ENCODE measurements at places on chromosomes 5 and 9. TPM values are rescaled to one million over a fixed set of nuclear protein-coding genes. Genes with fewer than 3 reads are reported as not detected.

The C1QTNF3 gene
- total RNA-seq: 8.2 TPM

The SLC6A7 gene
- not detected for total RNA-seq

The OCLN gene
- total RNA-seq: 10.6 TPM

The ZDHHC12 gene
- total RNA-seq: 23.6 TPM

DNA sequence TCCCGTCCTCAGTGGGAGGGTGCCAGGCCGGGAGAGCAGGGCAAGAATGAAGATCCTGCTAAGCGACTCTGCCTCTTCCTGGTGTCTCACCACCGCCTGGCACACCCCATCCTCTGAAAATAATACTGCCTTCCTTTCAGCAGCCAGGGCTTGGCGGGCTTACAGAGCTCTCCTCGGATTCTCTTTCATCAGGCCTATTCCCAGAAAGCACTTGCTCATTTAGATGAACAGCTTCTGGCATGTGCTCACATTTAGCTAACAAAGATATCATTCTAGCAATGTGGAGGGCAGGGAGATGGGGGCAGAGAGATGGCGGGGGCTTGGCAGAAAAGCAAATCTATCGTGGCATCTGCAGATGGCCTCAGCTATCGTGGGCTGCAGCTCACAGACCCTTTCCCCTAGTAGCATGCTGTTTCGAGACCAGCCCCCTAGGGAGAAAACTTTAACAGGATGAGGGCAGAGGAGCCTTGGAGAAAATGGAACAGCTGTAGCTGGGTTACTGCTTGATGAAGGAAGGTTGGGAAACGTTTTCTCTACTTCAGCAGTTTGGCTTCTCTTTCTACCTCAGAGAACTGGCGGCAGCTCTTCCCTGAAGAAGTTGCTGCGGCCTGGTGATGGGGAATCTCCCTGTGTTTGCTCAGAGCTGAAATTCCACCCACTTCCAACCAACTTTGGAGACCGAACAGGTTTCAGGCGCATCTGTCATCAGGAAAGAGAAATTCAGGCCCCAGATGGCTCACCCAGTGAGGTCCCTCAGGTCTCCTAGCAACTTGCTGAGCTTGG lies 102.1 kb downstream of the TMEM174 start:
- DNase-seq: no peak

DNA sequence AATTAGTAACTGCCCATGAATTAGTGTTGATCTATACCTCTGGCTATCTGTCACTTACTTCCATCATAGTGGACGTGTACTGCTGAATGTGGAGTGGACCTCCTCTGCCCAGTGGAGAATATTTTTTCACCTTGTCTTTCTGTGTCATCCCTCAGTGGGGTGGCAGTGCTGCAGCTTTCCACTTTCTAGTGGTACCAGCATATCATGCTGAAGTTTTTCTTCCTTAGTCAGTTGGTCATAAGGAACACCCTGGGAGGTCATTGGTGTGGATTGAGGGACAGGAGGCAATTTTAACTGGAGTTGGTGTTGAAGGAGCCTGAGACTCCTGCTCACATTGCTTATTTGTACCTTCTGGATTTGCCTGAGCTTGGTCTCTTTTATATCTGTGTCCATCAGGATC lies 151.7 kb upstream of the ANKH start:
- DNase-seq: no peak

- DNase-seq: no peak
Measured at GRCh38 chr9:91043056-91043810, 241.6 kb downstream of the SYK start.

DNA sequence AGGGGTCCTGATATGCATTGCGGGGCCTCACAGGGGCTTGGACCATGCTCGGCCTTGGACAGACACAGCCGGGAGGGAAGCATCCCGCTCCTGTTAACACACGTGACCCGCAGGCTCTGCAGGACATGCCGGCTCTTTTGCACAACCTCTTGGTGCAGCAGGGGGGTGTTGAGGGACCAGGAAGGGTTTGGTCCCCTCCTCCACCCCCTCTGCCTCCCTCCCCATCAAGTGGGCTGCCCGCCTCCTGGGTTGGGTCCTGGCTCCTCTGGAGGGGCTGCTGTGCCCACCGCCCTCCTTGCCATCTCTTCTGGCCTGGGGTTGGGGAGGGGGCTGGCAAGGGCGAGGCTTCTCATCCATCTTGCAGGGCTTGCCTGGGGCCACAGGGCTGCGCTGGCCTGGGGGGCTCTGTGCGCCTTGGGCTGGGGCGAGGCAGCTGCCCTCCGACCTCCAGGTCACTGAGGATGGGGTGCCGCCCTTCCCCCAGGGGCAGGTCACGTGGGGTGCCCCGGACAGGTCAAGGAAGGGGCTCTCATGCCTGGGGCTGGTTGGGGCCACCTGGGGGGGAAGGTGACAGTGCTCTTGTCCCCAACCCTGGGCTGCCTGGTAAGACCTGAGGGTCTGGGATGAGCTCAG lies 16.8 kb upstream of the SLC9A3 start:
- DNase-seq: no peak

DNA sequence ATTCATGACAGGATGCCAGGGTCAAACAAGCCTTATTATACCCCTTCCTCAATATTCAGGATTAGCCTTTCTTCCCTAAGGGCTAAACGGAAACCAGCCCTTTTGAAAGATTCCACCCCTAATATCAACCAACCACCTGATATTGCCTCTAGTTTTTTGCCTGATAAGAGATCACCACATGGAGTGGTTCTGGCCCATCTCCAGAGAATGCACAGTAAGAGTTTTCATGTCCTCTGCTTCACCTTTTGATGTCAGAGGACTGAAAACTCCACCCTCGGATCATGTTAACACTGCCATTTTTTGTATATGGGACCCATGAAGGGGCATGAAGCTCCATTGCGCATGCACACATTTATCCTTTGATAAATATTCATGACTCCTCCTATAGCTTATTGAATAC lies 5.8 kb upstream of the LNPEP start:
- DNase-seq: no peak

DNA sequence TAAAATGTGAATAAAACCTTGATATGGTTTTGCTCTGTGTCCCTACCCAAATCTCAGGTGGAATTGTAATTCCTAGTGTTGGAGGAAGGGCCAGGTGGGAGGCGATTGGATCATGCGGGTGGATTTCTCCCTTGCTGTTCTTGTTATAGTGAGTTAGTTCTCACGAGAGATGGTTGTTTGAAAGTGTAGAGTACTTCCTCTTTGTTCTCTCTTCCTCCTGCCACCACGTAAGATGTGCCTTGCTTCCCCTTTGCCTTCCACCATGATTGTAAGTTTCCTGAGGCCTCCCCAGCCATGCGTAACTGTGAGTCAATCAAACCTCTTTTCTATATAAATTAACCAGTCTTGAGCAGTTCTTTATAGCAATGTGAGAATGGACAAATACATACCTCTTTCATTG lies 34.9 kb downstream of the TARS1 start:
- no peak for DNase-seq

The REEP2 gene
- total RNA-seq: 2.0 TPM

DNA sequence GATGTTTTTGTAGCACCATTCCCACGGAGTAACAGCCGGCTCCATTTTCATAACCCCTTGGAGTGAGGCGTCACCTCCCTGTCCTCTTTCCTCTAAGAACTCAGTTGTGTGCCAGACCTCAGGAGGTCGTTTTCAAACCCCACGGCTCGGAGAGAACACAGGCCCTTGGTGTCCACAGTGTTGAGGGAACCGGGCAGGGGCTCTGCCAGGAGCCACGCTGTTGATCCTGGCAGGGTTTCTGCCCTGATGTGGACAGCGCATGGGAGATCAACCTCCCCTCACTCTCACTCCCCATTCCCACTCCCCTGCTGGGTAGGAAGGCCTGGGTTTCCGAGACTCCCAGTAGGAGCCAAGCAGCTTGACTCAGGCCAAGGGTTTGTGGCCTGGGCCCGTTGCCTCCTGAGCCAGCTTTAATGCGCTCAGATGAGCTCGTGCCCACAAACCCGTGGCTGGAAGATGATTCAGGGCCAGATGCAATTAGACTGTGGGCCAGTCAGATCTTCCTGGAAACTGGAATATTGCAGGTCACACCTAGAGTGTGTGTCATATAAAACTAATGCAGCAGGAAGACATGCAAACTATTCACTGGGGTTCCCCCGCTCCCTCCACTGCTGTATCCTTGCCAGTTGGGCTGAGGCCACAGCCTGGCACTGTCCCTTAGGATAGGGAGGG lies 133.4 kb downstream of the SLC12A2 start:
- no peak for DNase-seq

DNA sequence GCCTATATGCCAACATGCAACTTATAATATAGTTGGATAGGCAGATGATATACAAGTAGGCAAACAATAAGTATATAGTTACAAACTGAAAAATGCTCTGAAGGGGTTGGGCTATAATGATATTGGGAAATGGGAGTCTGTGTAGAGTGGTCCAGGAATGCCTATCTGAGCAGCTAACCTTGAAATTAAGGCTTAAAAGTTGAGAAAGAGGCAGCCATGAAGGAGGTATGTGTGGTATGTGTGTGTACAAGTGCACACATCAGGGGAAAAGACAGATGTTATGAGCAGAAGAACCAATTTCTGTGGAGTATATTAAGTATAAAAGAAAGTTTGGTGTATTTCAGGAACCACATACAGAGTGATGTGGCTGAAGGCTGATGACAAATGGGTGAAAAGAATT lies 154.9 kb upstream of the PAPPA start:
- DNase-seq: no peak

The PCDHA6 gene
- 0.12 TPM for total RNA-seq

The CDC14B gene
- total RNA-seq: 23.7 TPM

DNA sequence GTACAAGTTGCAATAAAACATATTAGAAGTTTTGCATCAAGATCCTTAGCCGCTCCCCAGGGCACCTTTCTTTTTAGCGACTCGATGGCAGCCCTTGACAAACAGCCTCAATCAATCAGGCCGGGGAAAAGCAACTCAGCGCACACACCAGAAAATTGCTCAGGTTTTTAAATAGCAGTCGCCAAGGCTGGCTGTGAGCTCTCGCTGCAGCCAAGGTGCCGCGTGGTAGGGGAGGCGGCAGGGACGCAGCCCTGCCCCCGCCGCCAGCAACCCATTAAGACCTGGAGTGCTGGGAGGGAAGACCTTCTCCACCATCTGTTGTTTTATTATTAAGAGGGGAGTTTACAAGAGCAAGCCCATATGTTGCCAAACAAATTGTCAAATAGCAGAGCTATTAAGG lies 22.6 kb downstream of the ASS1 start:
- no peak for DNase-seq

DNA sequence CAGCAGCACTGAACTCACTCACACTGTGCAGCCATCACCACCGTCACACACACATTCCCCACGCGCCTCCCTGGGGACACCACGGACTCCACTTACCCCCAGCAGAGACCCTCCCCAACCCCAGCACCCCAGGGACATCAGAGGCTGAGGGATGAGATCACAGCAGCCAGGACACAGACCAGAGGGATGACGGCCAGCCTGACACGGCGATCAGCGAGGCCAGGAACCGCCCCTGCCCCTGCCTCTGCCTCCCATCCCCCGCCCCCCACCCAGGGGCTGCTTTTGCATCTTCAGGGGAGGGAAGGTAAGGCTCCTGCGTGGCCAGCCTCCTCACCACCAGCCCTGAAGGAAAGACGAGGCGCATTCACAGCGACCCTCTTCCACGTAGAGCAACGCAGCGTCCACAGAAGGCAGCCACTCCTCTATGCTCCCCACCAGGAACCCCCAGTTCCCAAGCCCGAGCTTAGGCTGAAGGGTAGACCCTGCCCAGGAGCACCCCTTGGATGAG lies 104.5 kb downstream of the VAV2 start:
- DNase-seq: no peak

DNA sequence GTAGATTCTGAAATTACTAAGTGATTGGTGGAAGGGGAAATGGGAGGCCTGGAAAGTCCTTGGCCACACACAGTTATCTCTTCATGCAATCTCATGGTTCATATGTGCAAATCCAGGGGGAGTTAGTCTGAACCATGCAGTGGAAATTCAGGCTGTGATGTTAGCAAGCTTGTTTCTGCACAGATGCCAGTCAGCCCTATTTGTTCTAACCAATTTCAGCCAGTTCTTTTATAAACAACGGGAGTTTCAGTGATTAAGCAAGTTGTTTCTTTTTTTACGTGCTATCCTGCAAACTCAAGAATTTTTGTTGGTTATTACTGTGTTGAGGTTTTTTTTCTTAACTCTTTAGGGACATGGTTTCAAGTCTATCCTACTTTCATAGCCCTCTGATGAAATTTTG lies 298.0 kb downstream of the FER start:
- no peak for DNase-seq

The CCL27 gene
- not detected for total RNA-seq

The HMMR gene
- 1.0 TPM for total RNA-seq

The PHF24 gene
- 0.84 TPM for total RNA-seq

DNA sequence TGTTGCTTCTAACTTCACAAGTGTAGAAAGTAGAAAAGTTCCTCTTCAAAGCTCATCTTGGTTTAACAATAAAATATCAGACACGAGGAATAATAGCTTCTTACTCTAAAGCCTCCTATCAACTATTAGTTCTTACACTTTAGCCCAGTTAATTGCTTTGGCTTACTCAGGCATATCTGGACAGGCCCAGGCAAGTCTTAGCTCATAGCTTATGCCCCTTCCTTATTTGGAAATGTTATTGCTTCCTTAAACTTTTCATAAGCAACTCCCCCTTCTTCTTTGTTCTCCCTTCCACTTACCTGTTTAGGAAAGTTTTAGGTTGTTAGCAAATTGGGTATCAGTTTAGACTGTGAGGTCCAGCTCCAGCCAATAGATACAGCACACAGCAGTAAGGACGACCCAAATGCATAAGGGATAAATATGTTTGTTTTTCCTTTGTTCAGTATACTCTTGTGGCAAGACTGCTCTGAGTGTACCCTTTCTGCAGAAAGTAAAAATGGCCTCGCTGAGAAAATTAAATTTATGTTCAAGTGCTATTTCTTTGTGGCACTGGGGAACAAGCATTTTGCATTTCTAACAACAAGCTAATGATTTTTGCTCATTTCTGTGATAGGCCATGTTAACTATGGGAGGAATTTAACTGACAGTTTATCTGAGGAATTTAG lies 162.1 kb downstream of the SMC2 start:
- DNase-seq: no peak

- DNase-seq: no peak
Measured at GRCh38 chr9:93903886-93904648, 51.1 kb downstream of the BARX1 start.

DNA sequence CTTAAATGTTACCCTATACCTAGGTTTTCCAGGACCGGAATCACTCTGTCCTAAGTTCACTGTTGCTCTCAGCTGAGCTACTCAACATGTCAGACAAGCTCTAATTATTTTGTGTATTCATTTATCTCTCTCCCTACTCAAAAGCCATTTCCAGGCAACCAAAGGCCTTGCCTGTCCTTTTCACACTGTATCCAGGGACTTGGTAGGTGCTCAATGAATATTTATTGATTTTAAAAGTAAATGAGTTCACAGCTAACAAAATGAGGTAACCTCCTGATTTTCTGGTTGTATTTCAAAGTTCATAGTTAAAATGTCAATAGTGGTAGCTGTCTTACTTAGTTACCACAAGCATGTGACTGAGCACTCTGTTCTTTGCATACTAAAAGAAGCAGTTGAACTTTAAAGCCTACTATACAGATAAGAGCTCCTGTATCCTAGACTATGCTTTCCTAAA lies 522.2 kb downstream of the ACTL7B start:
- no peak for DNase-seq

The DMGDH gene
- 4.6 TPM for total RNA-seq

GRCh38 chr5:71587766-71588532 lies 809 bp downstream of the MCCC2 start:
- no peak for DNase-seq

Measured in omental fat pad (tissue), 4 donors.